ENCODE measurements at places on chromosomes 11 and 22.

DNA sequence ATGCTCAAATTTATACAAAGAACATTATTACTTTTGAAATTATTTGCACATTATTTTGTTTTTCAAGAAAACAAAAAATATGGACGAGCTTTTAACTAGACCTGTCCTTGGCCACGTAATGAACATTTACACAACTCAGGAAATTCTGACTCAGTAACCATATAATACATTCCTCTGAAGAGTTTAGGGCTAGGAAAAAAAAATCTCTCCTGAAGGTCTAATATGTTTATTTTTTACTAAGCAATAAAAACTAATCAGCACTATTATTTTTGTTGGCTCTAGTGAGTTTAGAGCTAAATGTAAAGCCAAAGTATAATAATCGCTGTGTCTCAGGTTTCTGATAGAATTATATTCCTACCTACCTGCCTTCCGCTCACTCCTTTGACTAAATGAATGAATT, 187.5 kb downstream of the SWAP70 start:
- no peak for DNase-seq

DNA sequence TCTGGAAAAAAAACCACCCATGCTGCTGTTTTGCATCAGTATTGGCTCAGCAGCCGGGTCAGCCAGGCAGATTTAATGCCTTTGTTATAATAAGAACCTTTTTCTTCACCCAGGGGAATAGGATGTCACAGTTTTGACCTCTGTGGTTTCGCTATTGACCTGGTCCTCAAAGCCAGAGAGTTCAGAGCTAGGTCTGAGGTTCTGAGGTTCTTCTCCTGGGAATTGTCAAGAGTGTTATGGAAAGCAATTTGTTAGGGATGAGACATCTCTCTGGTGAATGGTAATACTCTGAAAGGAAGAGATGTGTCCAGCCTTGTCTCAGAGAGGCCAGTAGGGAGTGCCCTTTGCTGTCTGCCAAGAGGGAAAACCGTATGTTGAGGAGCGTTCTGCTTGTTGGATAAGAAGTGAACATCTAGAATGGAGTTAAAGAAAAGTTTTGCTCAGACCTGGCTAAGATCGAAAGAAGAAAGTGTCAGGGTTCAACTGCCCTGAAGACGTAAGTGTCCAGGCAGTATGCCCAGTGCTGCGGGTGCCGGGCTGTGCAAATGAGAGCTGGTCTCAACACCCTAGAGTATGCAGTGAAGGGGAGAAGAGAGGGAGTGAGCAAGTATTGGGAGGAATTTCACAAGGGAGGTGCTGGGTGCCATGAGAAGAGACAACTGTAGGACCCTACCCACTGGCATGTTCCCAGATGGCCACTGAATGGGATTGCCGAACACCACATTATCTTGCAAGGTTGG, 150.9 kb upstream of the TTC12 start:
- no peak for DNase-seq

GRCh38 chr11:135006800-135007199, 594.8 kb upstream of the B3GAT1 start:
- DNase-seq, result no peak

- peak; percentile 37 for DNase-seq
Observed at GRCh38 chr22:46770151-46770641, 7.7 kb downstream of the TBC1D22A start.

DNA sequence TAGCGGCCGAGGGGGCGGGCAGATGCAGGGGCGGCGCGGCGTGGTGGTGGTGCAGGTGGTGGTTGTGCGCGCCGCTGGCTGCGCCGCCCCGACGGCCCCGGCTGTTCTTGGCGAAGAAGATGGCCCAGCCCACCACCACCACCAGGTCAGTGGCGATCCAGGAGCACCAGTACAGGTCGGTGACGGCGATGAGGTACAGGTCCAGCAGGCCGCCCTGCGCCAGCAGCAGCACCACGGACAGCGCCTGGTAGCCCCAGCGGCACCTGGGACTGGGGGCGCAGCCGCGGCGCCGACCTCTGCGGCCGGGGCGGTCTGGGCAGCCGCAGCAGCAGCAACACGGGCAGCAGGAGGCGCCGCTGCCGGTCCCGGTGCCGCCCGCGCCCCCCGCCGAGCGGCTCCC, 879 bp downstream of the TMEM121B start:
- peak; percentile 71 for DNase-seq

- no peak for DNase-seq
Observed at GRCh38 chr11:12975195-12975594, 33.9 kb upstream of the RASSF10 start.

DNA sequence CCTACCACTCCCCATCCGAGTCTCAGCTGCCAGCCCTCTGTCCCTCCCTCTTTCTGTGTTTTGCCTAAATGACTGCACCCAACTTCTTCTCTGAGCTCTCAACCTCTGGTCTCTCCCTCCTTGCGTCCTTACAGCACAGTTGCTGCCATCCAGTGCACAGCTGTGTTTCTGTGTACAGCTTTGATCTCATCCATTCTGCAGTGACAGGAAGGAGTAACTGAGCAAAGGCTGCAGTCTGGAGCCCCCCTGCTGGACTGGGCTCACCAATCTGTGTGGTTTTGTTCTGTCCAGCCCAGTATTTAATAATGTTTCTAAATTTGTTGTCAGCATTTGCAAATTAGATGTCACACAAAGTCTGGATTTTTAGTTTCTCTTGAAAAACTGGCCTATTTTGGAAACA, 43.8 kb downstream of the PRR5L start:
- DNase-seq, result no peak

- peak; percentile 37 for DNase-seq
Observed at GRCh38 chr11:77140231-77140851, 12.3 kb downstream of the MYO7A start.

DNA sequence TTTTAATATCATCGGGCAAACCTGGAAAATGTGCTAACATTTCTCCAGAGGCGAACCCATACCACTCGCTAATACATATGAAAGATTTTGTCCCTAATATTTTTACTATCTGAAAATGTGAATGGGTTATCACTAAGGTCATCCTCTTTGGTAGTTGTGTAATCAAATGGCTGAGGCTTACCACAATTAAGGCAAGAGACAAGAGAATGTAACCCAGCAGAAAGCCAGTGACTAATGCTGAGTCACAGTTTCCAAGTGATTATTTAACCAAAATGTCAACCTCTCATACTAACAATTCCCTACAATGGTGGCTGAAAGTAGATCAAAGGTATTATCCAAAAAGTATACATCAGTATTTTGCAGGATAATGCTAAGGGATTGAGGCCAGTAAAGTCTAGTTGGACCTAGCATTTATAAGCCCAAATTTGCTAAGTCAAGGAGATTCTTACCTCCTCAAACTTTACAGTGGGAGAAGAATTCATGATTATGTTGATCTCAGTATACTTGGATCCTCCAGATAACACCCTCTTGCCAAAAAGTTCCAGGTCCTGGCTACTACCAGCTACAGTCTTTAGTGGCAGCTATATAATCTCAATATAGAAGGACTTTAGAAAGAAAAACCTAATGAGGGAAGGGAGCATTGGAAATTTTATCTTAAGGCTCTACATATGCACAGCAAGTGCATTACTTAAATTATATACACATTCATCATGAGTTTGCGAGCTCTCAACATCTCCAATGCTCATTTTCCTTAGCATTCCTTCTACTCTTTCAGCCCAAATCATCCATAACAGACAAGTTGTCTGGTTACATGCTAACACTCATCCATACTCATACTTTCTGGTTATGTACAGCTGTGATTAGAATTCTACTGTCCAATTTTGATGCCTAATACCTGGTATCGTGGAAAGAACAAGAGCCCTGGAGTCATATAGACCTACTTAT, 25.4 kb downstream of the SIK3 start:
- DNase-seq, result no peak

GRCh38 chr22:32200752-32201151, 4.1 kb downstream of the RFPL2 start:
- DNase-seq, result no peak

DNA sequence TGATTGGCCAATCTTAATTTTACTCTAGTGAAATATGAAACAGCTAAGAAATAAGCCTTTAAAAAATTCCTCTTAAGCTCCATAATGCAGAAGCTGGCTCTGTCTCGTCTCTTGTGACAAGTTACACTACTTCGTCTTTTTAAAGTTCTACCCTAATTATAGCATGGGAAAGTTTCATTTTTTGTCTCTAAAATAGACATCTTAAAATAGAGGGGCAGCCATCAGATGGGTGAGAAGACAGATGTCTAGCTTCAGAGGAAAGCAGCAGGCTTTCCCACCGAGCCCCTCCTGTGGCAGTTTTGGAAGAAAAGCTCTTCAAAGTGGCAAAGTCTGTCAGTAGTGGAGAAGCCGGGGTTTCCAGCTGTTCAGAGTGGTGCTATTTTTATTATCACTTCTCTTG, 39.5 kb downstream of the XRRA1 start:
- DNase-seq, result no peak

- no peak for DNase-seq
Observed at GRCh38 chr11:79486242-79486984, 45.6 kb upstream of the TENM4 start.

GRCh38 chr11:8610532-8611116, 16.6 kb upstream of the STK33 start:
- no peak for DNase-seq

DNA sequence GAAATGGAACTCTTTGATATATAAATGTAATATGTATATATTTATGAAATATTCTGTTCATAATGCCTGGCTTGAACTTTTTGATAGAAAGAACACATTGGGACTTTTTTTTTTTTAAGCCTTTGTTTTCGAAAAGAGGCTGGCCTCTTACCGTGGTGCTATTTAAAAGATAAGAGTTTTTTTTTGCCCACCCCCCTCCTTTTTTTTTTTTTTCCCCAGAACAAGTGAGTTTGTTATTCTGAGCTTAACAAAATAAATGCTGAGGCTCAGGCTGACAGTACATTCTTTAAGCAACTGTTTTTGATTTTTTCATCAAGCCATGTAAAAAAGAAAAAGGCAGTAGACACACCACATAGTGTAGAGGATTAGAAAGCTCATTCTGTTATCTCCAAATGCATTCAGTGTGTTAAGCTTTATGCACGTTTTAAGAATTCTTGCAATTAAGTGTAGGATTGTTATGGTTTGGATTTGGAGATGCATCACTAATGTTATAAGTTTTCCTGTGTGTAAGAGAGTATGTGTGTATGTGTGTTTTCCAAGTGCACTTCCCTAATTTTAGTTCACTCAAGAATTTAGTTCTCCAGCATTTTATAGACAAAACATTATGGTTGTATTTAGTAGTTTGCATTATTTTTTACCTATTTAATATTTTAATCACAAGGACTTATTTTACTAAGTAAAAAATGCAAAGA, 12.0 kb downstream of the PDHX start:
- DNase-seq, result no peak

DNA sequence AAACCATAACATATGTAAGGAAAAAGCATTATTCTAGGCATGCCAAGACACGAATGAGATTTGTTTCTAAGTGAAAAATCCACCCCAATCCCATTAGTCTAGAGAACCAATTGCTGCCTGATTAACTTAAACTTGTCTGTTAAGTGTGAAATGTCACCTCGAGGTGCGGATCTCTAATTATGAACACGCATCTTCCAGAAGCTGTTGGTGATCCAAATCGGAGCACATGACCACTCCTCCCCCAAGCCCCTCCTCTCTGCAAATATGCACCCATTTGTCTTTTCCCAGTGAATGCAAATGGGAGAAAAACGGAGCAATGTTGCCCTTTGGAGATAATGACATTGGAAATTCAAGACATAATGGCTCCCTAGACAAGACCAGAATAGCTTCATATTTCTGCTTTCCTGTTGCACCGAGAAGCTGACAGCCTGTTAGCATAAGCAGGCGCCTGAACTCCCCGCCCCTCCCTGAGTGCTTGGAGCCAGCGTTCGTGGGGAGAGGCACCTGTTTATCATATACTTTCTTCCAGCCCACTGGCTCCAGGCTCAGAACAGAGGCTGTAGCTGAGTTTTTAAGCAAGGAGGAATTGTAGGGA, 6.0 kb upstream of the FXYD6 start:
- no peak for DNase-seq

- no peak for DNase-seq
Observed at GRCh38 chr22:32615874-32616564, 141.4 kb downstream of the FBXO7 start.

DNA sequence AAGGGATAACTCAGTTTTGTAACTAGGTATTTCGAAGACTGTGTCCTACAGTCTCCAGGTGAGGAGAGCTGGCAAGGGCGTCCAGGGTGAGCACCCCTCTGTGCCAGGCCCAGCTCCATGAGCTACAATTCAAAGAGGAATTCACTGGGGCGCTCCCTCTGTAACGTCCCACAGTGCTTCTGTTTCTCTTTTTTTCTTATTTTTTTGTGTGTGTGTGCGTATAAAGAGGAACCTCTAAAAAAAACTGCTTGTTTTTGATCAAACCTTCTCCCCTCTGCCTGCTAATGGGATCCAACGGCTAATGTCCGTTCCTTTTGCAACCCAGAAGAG, 17.1 kb downstream of the ASCC2 start:
- DNase-seq, result no peak

DNA sequence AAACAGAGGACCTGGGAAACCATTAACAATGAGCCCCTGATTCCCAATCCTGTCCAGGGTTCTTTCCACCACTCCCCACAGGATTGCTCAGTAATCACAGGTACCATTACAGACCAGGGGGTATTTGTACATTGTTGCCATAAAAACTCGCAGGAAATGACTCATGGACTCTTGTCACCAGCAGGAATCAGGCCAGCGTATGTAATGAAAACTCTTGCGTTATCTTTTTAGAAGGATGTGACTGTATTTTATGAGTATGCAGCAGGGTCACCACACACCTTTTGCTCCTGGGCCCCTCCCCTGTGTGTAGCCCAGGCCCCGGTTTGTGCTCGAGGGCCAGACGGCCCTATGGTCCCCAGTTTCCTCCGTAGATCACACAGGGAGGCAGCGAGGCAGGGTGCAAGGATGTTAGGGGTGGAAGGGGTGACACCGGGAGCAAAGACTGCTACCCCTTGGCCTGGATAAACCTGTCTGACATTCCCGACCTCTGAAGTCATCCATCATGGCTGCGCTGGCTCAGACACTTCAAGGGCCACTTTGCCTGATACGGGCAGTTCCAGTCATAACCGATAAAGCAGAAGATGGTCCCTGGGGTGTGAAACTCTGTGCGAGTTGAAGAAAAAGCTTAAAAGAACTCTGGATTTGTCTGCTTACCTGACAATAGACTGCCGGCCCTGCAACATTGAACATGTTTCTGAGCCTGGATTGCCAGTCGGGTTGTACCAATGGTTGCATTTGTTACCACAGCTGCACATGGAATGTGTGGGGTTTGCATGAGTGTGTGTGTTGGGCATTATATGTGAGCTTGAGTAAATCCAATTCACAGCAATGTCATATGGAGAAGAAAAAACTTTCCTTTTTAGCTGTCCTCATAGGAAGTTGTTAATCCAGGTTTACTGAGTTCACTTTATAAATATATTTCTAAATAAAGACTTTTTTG, 56.9 kb downstream of the MICAL2 start:
- DNase-seq, result no peak
